Hypothalamus (tissue), 51 donors: ENCODE measurements at places on chromosomes 12 and 14.

- DNase-seq = no peak
Measured at GRCh38 chr12:21828779-21829178, 54.3 kb upstream of the KCNJ8 start.

GRCh38 chr14:93655078-93655750 lies 133.1 kb downstream of the PRIMA1 start:
- DNase-seq = no peak

DNA sequence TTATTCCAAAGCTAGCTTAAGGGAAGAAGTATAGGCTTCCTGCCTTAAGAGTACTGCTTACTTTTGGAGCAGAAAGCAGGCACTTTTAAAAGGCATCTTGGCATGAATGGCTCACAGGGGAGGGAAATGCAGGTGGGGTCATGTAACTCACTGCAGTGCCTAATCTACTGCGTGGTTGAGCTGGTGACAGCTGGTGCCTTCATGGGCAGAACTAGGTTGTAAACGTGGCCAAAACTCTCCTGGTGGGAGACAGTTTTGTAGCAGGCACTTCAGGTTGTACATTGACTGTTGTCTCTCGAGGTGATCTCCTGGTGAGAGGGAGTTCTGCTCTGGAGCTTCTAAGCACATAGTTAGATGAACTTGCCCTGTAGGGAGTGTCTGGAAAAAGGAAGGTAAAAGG lies 962.5 kb downstream of the DIO2 start:
- DNase-seq = no peak

DNA sequence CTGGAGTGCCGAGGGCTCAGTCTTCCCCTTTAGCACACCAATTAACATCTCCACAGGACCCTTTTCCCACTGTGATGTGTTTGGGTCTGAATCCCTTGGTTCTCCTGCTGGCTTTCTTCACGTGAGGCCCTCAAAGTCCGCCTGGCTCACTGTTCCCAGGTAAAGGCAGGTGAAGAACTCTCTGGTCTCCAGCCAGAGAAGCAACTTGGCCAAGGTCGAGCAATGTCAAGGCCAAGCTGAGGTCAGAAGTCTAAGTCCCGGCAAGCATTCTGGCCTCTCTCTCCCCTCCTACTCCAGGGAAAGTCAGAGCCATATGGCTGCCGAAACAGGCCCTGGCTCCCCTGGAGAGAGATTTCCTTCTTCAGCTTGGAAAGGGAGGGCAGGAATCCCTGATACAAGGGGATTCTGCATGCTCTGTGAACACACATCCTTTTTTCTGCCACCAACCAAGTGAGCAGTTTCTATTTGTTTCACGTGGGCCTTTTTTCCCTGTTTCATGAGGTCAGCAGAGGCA lies 61.4 kb upstream of the ESRRB start:
- DNase-seq = no peak

DNA sequence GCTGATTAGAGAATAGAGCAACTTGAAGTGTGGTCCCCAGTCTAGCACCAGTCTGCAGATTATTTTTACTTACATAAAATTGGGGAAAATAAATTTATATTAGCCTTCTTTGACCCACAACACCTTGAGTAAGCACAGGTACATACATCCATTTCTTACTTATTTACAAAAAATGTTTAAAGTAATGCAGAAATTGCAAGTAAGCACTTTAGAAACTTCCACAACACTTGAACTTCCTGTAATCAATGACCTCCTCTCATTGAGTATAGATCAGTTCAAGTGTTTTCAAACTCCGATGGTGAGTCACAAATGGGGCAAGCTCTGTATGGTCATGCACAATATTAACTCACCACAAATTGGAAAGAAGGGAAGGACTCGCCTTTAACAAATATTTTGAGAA lies 83.3 kb downstream of the KIF21A start:
- DNase-seq = no peak

DNA sequence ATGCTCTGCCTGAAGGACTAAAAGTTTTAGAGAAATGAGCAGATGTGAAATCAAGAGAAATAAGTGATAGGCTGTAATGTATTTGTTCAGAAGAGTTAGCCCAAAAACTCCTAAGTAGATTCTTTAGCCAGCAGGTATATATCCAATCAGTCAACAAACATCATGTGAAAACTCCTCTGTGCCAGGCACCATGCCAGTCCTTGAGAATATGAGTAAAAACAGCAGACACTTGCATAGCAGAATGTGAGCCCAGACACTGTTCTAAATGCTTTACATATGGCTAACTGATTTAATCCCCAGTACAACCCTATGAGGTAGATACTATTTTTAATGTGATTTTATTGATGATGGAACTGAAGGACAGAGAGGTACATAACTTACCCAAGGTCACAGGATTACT lies 329.8 kb downstream of the PAWR start:
- DNase-seq = no peak

DNA sequence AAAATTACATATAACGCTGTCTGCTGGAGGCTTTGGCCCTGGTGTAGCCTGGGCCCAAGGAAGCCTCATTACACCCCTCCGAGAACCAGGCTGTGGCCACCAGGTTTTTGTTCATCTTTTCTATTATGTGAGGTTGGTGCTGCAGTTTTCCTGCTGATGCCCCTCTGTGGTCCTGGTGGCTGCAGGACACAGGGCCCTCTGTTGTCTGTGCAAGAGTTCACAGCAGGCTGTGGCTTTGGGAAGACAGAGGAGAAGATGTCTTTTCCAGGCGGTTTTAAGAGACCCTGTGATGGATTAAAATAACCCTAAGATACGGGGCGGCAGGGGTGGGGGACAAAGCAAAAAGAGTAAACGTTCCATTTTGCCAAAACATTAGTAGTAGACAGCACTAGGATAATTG lies 121.5 kb downstream of the ADGRD1 start:
- no peak for DNase-seq

DNA sequence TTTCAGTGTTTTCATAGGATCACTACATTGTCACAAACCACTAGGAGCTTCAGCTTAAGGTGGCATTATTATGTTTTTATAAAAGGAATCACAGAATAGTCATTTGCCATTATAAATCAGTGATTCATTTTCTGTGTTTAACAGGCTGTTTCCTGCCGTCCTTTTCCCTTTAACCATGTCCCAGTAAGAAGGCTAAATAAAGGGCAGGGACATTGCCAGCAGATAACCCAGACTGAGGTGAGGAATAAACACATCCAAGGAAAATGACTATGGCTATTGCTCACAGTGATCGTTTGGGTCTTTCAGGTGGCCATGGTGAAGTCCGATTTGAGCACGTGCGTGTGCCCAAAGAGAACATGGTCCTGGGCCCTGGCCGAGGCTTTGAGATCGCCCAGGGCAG lies 17.9 kb upstream of the ALDH2 start:
- DNase-seq = no peak

GRCh38 chr14:38616959-38617358 lies 361.1 kb upstream of the CLEC14A start:
- peak; percentile 13 for DNase-seq

- DNase-seq = no peak
Measured at GRCh38 chr14:73625706-73626105, 13.4 kb downstream of the ACOT6 start.

- DNase-seq = no peak
Measured at GRCh38 chr12:80419644-80420043, 24.4 kb upstream of the PTPRQ start.

- no peak for DNase-seq
Measured at GRCh38 chr14:47392326-47392725, 283.1 kb downstream of the MDGA2 start.

DNA sequence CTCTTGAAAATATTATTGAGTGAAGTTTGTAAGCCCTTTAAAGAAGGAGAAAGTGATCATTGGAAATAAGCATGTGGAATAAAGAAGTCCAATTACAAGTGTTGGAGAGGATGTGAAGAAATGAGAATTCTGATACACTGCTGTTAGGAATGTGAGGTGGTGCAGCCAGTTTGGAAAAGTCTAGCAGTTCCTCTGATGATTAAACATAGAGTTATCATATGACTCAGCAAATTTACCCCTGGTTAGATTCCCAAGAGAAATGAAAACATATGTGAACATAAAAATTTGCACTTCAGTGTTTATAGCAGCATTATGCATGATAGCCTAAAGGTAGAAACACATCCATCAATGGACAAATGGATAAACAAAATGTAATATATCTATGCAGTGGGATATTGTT lies 319.9 kb downstream of the AEBP2 start:
- DNase-seq = no peak

GRCh38 chr14:77067632-77068516 lies 30.2 kb upstream of the CIPC start:
- DNase-seq = peak; percentile 58

DNA sequence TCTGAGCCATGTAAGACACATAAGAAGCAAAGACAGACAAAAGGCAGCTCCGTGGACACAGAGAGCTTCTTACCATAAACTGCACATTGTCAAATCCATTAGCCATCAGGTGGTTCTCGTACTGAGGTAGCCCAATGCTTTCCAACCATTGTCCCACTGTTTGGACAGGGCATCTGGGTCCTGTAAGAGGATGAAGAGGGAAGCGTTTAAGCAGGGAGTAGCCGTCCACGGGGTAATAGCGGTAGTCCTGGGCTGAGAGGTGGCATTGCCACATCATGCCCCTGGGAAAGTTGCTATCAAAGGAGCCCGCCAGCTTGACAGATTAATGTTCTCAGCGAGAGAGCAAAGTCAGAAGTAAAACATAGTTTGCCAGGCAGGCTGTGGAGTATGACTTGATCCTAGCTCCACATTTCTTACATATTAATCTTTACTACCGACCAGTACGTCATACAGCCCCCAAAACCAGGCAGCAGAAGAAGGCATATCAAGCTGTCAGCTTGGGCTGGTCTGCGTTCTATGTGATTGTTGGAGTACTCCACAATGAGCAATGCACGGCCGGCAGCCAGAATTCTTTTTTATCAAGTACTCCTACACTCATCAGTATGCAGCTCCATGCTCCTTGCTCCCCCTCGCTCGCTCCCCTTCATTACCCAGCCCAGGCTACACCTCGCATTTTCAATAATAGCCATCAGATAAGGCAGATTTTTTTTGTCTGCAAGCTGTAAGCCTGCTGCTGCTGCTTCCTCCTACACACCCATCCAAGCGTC lies 493.2 kb upstream of the GARIN6 start:
- DNase-seq = peak; percentile 69

GRCh38 chr14:93980456-93981201 lies 4.3 kb upstream of the ASB2 start:
- DNase-seq = no peak

DNA sequence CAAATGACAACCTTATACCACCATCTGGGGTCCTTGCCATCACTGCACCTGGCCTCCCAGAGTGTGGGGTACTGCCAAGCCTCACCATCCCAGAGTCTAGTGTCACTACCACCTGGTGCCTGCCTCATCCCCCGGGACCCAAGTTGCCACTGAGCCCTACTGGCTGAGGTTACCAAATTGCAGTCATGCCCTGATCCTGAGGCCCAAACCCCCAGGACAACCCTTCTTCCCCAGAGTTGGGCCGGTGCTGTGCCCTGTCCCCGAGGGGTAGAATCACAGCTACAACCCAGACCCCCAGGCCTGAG lies 8.4 kb upstream of the SFSWAP start:
- DNase-seq = no peak

DNA sequence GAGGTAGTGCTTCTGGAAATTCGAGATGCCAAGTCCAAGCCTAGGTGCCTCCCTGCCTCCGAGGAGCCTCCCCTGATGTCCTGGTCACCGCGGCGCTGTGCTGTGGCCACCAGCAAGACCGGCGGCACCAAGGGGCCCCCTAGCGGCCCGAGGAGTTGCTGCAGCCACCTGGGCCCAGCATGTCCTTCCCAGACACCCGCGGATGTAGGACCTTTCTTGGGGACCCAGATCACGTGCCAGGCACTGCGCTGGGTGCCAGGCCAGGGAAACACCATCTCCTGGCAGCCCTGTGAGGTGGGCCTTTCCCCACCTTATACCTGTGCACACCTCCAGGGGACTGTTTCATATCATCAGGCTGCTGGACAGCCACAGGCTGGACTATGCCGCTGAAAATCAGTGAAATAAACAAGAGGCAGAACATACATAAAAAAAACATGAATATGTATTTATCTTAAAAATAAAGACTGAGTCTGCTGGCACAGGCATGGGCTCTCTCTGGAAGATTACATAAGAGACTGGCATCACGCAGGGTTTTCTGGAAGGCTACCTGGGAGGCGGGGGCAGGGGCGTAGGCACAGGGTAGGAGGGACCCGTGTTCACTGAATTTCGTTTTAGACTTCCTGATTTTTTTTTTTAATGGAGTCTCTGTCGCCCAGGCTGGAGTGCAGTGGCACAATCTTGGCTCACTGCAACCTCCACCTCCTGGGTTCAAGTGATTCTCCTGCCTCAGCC lies 15.9 kb upstream of the HHIPL1 start:
- peak; percentile 59 for DNase-seq

DNA sequence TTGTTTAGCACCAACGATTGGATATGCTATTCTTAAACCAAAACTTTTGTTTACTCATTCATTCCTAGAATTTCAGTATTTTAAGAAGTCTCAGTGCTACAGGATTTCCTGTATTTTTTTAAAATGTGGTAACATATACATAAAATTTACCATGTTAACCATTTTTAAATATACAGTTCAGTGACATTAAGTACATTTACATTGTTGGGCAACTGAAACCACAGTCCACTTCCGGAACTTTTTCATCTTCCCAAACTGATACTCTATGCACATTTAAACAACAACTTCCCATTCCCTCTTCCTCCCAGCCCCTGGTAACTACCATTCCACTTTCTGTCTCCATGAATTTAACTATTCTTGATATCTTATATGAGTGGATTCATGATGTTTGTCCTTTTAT lies 30.3 kb downstream of the PDE3A start:
- no peak for DNase-seq

DNA sequence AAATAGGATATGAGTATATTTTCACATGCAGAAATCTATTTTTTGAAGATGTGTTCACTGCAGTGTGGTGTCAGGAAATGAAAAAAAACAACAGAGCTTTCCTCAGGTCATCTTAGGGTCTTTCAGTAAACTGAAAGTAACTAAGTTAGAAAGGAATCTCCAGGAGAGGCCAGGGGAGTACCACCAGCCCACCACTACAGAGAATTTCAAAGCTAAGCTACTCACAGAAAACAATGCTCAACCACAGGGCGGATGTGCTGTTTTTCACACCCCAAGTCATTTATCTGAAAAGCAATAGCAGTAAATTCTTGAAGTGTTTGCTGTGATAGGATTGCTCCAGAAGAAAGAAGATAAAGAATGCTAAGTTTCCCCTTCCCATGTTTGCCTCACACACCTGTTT lies 79.0 kb downstream of the IFNG start:
- no peak for DNase-seq

- no peak for DNase-seq
Measured at GRCh38 chr14:51859131-51859530, 1.3 kb upstream of the GNG2 start.

DNA sequence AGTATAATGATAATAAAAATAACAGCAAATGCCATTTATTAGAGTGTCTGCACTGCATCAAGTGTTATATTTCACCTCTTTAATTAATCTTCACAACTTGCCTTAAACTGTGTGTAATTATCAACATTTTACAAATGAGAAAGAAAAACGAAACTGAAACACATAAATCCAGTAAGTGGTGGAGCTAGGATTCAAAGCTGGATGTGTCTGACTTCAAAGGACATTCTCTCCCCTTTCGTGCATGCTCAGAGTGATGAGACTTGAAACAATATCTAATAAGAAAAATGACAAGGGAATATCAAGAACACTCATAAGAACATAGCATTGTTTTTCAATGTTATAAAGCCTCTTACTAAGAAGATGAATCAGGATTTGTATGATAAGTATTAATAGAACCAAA lies 78.8 kb downstream of the DUSP6 start:
- DNase-seq = no peak

- DNase-seq = no peak
Measured at GRCh38 chr12:48336061-48336460, 14.7 kb downstream of the ZNF641 start.

- DNase-seq = no peak
Measured at GRCh38 chr12:52530366-52530765, 10.2 kb upstream of the KRT5 start.
